ENCODE measurements at places on chromosomes 4 and X.

DNA sequence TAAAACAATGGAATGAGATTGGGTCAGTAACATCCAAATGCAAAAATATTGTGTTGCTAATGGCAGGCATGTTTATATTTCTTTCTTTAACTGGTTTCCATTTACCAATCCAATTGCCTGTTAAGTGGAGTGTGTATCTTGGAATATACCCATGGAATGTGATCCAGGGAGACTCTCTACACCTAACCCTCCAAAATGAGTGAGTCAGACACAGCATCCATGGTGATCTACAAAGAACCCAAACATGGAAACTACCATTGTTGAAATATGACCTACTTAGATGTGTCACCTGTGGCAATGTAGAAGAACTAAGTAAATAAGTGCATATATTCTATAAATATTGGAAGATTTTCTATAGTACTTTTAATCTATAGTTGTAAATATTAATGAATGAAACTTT, 110.3 kb downstream of the AREG start:
- DNase-seq = no peak

GRCh38 chrX:67613996-67614395, 70.2 kb downstream of the AR start:
- DNase-seq = no peak

DNA sequence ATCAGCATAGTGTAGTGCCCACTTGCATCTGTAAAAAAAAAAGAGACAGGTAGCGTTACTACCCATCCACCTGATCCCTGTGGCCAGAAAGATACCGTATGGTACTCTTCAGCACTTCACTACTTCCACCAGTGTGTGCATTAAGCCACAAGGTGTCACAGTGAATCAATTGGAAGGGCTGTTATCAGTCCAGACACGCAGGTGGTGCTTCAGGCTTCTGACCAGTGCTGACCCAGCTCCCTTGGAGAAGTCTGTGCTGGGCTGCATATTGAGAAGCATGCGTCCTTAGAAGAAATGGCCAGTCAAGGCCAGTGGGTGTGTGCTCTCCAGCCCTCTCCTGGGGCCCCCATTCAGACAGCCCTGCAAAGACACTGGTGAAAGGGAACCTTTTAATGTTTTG, 10.6 kb downstream of the LDB2 start:
- no peak for DNase-seq

DNA sequence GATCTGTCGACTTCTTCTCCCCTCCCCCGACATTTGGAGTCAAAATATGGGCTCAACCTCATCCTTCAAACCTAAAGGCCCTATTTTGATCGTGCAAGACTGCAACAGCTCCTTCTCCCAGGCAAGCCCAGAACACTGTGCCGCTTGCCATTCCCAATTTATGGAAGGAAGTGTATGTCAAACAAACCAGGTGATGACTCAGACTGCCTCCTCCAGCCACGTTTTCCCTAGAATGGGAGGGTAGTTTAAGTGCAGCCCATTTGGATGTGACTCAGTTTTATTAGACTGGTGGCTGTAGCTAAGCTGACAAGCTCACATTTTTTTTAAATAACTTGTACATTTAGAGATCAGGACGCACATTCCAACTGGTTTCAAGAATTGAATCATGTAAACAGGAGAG, 570.4 kb upstream of the DIPK2B start:
- DNase-seq = peak; percentile 89

GRCh38 chrX:130793975-130794374, 109.0 kb downstream of the ENOX2 start:
- DNase-seq = no peak

DNA sequence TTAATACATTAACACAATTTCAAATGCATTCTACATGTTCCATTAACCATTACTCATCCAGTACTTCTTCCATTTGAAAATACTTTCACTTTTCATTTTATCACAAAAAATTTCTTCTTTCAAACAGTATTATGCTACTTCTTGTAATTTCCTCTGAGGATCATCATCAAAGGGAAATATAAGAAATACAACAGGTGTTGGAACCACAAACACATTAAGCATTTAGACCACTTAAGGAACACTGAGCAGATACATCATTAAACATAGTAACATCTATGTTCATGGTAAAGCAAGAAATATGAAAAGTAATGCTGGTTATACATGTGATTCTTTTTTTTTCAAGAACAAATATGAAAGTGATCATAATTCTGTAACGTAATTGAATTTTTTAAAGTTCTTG, 2207.0 kb downstream of the ARAP2 start:
- DNase-seq = no peak
